ENCODE measurements at places on chromosomes 2 and 18. TPM values are rescaled to one million over a fixed set of nuclear protein-coding genes. Genes with fewer than 3 reads are reported as not detected.

DNA sequence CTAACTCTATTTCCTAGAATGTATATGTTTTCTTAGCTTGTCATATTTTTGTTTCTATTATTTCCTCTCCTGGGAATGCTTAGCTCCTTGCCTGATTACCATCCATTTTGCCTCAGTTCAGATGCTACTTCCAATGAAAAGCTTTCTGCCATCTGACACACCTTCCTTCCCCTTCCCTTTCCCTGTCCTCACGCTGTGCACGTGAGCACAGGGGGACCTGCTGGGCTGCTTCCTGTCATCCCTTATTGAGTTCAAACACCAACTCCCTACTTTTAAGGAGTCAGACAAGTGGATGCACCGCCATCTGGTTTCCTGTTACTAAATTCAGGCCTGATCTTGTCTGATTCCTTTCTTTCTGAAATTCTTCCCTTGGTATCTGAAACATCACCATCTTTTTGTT lies 2.4 kb upstream of the INO80C start:
- no peak for DNase-seq

DNA sequence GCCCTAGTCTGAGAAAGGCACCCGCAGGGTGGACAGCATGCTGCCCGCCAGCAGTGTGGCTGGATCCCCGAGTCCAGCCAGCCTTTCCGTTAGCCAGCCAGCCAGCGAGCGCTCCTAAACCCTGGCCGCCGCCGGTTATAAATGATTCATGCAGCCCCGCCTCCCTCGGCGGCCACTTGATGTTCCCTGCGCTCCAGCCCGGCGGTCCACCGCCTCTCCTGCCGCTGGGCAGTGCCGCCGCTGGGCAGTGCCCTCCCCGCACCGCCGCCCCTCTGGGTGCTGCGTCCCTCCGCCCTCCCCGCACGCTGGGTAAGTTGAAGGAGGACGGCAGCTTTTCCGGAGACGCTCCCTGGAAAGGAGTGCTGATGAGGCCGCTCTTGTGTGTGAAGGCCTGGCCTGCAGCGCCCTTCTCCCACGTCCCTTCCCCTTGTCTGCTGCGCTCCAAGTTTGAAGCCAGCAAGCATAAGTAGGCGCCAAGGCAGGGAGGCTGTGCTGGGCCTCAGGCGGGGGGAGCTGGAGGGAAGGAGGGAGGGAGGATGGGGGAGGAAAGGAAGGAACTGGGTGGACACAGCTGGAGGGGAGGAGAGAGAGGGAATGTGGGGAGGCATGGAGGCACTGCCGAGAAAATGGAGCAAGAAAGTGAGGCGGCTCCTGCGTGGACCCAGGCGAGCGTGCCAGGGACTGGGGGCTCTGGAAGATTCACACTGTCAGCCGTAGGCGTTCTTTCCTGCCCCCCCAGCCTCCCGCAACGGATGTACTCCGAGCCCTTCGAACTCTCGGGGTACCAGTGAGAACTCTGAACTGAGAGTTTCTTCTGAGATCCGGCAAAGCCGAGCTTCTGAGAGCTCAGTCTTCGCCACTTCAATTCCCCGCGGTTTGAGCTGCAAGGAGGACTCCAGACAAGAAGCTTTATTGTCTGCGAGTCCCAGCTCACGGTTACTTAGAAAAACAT lies 131.9 kb downstream of the GLI2 start:
- DNase-seq, result no peak

DNA sequence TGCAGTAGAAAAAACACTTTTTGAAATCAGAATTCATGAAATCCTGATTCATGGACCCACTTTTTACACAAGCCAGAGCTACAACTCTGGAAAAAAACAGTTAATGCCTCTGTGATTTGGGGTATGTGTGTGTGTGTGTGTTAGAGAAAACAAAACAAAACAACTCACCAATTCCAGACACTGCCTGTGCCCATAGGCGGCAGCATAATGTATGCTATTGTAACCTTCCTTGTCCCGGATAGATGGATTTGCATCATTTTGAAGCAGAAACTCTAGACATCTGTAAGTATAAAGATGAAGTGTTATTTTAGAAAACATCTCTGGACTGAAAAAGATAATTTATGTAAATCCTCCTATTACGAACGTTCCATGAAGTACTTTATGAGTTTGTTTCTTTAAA lies 152.0 kb upstream of the PGAP1 start:
- no peak for DNase-seq

GRCh38 chr2:104866122-104866864 lies 12.4 kb downstream of the POU3F3 start:
- no peak for DNase-seq

CIB4 gene
- not detected for polyA plus RNA-seq

GRCh38 chr2:104040771-104041170 lies 813.1 kb upstream of the POU3F3 start:
- no peak for DNase-seq

GRCh38 chr18:377088-377487 lies 109.2 kb upstream of the THOC1 start:
- no peak for DNase-seq

- DNase-seq, result no peak
Observed at GRCh38 chr18:77038182-77038858, 94.3 kb downstream of the MBP start.
